Heart left ventricle (tissue), 16 donors: ENCODE measurements at places on chromosomes 7 and 10. TPM values are rescaled to one million over a fixed set of nuclear protein-coding genes. Genes with fewer than 3 reads are reported as not detected.

The AKR1C3 gene
- total RNA-seq, result 24.6 TPM

GRCh38 chr10:68362590-68362989 lies 29.9 kb upstream of the PBLD start:
- H3K27me3 ChIP-seq, result no peaks in the 10 kb centered on the region
- no peak overlapping the region for H3K4me3 ChIP-seq
- no peak overlapping the region for H3K27ac ChIP-seq
- H3K4me1 ChIP-seq, result no peaks in the 10 kb centered on the region
- DNase-seq, result no peak
- peaks cover 71% of the 10 kb centered on the region for H3K36me3 ChIP-seq

DNA sequence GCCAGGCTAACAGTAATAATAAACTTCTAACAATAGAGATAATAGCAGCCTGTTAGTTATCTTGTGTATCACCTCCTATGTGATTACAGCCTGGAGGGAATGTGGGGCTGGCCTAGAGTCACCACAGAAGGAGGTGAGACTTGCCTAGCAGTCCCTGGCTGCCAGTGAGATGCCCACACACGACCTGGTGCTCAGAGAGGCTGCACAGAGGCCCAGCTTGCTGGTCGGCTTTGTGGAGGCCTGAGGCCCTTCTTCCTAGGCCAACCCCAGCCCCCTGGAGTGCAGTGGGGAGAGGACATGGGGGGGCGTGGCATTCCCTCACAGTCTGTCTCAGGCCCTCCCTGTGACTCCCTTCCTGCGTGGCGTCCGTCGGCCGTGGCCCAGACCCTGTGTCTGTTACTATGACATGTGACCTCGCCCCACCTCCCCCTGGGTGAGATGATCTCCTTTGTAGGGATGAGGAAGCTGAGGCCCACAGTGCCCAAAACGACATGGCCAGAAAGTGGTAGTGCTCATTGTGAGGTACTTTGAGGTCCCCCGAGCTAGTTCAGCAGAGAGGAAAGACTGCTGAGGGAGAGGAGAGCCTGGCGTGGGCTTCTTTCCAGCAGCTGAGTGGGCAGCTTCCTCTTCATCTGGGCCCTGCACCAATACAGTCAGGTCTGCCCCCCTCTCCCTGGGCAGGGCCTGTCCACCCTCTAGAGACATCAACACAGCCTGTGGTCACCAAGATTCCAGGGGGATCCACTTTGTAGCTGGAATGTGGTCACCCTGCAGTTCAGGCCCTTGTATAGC lies 29.7 kb downstream of the UNC5B start:
- H3K4me3 ChIP-seq, result no peak overlapping the region
- H3K27me3 ChIP-seq, result no peaks in the 10 kb centered on the region
- peak overlapping the region; percentile 15 for H3K27ac ChIP-seq
- peaks cover 77% of the 10 kb centered on the region for H3K4me1 ChIP-seq
- DNase-seq, result peak; percentile 76
- no peaks in the 10 kb centered on the region for H3K36me3 ChIP-seq

GRCh38 chr7:1553512-1554210 lies 2.3 kb downstream of the TMEM184A start:
- H3K27me3 ChIP-seq, result no peaks in the 10 kb centered on the region
- H3K36me3 ChIP-seq, result no peaks in the 10 kb centered on the region

The APBB1IP gene
- total RNA-seq, result 1.4 TPM

DNA sequence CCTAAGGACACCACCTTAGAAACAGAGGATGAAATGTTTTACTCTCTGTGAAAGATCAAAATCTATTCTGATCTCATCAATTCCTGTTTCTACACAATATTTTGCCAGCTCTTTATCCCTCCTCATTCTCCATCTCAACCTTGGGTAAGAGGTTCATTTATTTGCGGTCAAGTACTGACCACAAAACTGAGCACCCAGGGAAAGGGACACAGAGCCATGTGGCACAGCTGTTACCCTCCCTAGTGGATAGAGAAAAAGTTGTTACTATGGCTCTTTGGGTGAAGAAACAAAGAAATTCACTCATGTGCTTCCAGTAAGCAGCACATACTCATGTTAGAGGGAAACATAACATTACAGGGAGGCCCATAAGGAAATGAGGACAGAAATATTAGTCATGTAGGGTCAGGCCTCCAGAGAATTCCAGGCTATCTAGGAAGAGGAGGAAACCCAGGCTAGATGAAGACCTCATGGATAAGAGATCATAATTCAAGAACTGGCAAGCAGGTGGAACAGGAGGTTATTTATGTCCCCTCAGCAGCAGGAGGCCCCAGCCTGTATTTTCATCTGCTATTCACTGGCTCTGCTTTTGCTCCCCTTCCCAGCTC lies 114.5 kb downstream of the ATE1 start:
- no peak overlapping the region for H3K4me3 ChIP-seq
- H3K27ac ChIP-seq, result no peak overlapping the region
- H3K27me3 ChIP-seq, result no peaks in the 10 kb centered on the region
- H3K36me3 ChIP-seq, result no peaks in the 10 kb centered on the region
- no peak for DNase-seq

The NOS3 gene
- 17.3 TPM for total RNA-seq

DNA sequence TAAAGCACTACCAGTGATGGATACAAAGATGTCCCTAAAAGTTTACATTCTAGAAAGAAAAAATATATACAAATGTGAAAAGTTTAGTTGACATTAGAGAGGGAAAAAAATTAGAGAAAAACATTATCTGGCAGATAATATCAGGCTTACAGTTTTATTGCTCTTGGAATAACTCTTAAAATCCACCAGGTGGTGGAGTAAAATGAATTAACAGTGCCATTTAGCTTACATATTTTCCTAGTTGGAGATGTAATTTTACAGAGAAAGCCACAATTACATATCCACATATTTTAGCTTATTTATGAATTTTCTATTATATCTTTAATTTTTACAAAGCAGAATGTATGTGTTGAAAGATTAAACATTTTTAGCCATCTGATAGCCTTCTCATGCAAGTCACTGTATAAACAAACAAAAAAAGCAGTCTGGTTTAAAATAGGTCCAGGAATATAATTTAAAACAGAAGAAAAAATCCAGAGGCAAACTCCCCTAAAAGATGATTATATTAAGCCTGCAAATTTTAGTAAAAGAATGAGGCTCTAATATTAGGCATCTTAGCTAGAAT lies 6.5 kb downstream of the CABCOCO1 start:
- no peak overlapping the region for H3K4me3 ChIP-seq
- no peak overlapping the region for H3K27ac ChIP-seq
- no peak for DNase-seq
- no peaks in the 10 kb centered on the region for H3K4me1 ChIP-seq
- H3K36me3 ChIP-seq, result no peaks in the 10 kb centered on the region
- H3K27me3 ChIP-seq, result no peaks in the 10 kb centered on the region

GRCh38 chr10:33673839-33674415 lies 339.5 kb upstream of the NRP1 start:
- H3K4me1 ChIP-seq, result peaks cover 5% of the 10 kb centered on the region
- no peak overlapping the region for H3K27ac ChIP-seq
- H3K4me3 ChIP-seq, result no peak overlapping the region
- H3K36me3 ChIP-seq, result no peaks in the 10 kb centered on the region

DNA sequence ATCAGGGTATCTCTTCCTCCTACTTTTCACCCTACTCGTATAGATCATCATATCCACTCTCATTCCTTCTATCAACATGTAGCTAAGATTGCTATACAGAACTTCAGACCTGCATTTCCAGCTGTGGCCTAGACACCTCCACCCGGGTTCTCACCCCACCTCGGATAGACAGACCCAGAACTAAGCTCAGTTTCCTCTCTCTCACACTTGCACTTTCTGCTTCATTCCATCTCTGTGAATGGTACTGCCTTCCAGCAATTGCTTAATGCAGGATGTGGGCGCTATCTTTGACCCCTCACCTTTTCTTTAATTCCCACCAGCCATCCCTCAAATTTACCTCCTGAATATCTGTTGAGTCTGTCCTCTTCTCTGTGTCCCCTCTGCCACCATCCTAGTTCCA lies 35.7 kb downstream of the AGK start:
- no peak overlapping the region for H3K4me3 ChIP-seq
- no peak overlapping the region for H3K27ac ChIP-seq

- H3K4me3 ChIP-seq, result no peak overlapping the region
- H3K27me3 ChIP-seq, result no peaks in the 10 kb centered on the region
- H3K27ac ChIP-seq, result no peak overlapping the region
- H3K36me3 ChIP-seq, result no peaks in the 10 kb centered on the region
- H3K4me1 ChIP-seq, result no peaks in the 10 kb centered on the region
Observed at GRCh38 chr7:52708846-52709245, 326.6 kb upstream of the POM121L12 start.

DNA sequence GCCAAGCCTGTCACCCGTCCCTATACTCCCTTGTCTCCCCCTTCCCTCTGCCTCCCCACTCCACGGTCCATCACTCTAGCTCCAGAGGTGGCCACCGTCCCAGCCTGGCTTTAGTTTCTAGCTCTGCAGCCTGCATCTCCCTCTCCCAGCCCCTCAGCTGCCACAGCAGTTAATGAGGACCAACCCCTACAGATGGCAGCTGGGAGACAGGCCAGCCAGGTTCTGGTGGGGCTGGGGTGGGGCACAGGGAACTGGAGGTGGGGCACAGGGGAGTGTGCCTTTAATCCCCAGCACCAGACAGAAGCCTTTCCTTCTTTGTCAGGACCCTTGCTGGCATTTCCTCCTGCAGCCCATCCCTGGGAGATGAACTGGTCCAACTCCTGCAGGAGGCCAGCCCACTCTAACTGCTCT lies 21.1 kb downstream of the UNC5B start:
- no peaks in the 10 kb centered on the region for H3K36me3 ChIP-seq
- peaks cover 100% of the 10 kb centered on the region for H3K4me1 ChIP-seq
- DNase-seq, result no peak

The GALNT17 gene
- 16.9 TPM for total RNA-seq

DNA sequence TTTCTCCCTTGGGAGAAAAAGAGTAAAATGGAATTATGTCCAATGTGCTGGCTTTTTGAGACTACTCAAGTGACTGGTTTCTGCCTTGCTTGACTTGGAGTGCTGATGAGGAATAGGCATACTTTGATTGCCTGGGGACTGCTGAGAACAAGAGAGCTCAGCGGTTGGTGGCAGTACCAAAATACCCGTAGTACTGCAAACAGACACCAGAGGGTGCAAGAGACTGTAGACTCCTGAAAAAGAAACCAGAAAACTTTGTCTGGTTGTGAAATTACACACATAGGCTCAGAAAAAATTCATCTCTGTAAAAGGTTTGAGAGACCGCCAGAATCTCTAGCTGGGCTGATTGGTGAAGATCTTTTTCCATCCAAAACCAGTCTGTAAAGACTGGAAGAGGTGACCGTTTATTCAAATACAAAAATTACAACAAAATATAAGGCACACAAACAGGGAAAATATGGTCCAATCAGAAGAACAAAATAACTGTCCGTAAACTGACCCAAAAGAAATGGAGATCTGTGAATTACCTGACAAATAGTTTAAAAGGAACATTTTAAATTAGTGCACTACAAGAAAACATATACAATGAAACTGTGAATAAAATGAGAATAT lies 18.5 kb downstream of the BICC1 start:
- no peaks in the 10 kb centered on the region for H3K36me3 ChIP-seq
- no peaks in the 10 kb centered on the region for H3K4me1 ChIP-seq
- no peak overlapping the region for H3K4me3 ChIP-seq
- no peaks in the 10 kb centered on the region for H3K27me3 ChIP-seq

DNA sequence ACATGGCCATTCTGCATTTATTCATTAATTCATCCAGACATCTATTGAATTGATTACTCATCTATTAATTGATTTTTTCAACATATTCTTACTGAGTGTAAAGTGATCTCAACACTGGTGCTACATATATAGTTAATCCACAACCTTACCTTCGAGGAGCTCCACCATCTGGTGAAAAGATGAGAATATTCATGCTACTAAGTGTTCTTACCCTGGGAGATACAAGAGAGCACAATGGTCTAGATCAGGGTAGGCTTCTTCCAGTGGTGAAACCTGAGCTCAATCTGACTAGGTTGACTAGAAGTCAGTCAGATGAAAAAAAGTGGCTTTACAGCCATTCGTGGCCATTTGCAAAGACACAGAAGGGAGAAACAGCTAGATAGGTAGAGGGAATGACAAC lies 507.4 kb downstream of the ANKRD7 start:
- no peaks in the 10 kb centered on the region for H3K27me3 ChIP-seq
- no peaks in the 10 kb centered on the region for H3K36me3 ChIP-seq
- DNase-seq, result no peak
- H3K4me1 ChIP-seq, result no peaks in the 10 kb centered on the region

- H3K4me1 ChIP-seq, result no peaks in the 10 kb centered on the region
- H3K36me3 ChIP-seq, result no peaks in the 10 kb centered on the region
- peaks cover 15% of the 10 kb centered on the region for H3K27me3 ChIP-seq
- no peak overlapping the region for H3K4me3 ChIP-seq
- DNase-seq, result no peak
Observed at GRCh38 chr7:26117142-26117807, 34.7 kb upstream of the NFE2L3 start.

DNA sequence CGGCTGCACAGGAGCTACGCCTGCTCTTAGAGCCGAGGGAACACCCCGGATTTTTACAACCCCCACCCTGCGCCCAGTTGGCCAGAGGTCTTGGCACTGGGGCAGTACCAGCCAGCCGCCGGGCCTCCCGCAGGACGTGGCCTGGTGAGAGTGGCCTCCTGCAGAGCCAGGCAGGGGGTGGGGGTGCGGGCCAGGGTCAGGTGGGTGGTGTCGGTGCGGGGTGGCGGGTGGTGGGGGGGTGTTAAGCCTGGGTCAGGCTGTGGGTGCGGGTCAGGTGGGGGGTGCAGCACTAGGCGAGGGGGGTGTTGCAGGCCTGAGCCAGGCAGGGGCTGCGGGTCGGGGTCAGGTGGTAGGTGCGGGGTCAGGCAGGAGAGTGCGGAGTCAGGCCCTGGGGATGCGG lies 647 bp downstream of the ECHS1 start:
- peak overlapping the region; percentile 87 for H3K4me3 ChIP-seq
- DNase-seq, result peak; percentile 69
- H3K4me1 ChIP-seq, result peaks cover 18% of the 10 kb centered on the region

The NRBF2 gene
- 7.4 TPM for total RNA-seq

The ITGB8 gene
- total RNA-seq, result 2.7 TPM

GRCh38 chr10:3825862-3826351 lies 40.9 kb upstream of the KLF6 start:
- no peaks in the 10 kb centered on the region for H3K4me1 ChIP-seq
- H3K27me3 ChIP-seq, result no peaks in the 10 kb centered on the region
- H3K27ac ChIP-seq, result peak overlapping the region; percentile 48
- peak; percentile 71 for DNase-seq
- no peak overlapping the region for H3K4me3 ChIP-seq

GRCh38 chr10:113131613-113132261 lies 181.7 kb downstream of the TCF7L2 start:
- peak overlapping the region; percentile 39 for H3K27ac ChIP-seq
- H3K36me3 ChIP-seq, result no peaks in the 10 kb centered on the region
- no peaks in the 10 kb centered on the region for H3K27me3 ChIP-seq
- no peaks in the 10 kb centered on the region for H3K4me1 ChIP-seq
- H3K4me3 ChIP-seq, result no peak overlapping the region

GRCh38 chr10:778626-779330 lies 89.3 kb upstream of the DIP2C start:
- no peaks in the 10 kb centered on the region for H3K27me3 ChIP-seq
- no peaks in the 10 kb centered on the region for H3K4me1 ChIP-seq
- no peak overlapping the region for H3K27ac ChIP-seq
- no peaks in the 10 kb centered on the region for H3K36me3 ChIP-seq
